ENCODE measurements at places on chromosomes 6 and 20.
A peak's percentile ranks its signal among the peaks of the same experiment; 100 is the strongest.

DNA sequence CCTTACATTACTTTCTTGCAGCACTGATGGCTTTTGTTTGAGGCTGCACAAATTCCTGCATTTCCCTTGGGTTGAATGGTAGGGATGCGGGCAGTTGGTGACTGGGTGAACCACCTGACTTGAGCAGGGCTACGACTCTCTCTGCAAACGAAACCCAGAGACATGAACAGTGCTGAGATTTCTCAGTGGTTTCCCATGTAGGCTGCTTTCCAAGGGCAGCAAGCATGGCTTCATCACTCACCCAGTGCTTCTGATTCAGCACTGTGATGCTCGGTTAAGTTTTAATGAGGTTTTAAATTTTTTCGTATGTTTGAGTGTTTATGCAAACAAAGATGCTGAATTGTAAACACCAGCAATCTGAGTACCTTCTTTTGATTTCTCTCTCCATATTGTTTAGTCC lies 127.2 kb downstream of the MTHFD1L start:
- no peak for DNase-seq

GRCh38 chr6:28446818-28447511 lies 3.7 kb upstream of the ZSCAN23 start:
- no peak for DNase-seq

DNA sequence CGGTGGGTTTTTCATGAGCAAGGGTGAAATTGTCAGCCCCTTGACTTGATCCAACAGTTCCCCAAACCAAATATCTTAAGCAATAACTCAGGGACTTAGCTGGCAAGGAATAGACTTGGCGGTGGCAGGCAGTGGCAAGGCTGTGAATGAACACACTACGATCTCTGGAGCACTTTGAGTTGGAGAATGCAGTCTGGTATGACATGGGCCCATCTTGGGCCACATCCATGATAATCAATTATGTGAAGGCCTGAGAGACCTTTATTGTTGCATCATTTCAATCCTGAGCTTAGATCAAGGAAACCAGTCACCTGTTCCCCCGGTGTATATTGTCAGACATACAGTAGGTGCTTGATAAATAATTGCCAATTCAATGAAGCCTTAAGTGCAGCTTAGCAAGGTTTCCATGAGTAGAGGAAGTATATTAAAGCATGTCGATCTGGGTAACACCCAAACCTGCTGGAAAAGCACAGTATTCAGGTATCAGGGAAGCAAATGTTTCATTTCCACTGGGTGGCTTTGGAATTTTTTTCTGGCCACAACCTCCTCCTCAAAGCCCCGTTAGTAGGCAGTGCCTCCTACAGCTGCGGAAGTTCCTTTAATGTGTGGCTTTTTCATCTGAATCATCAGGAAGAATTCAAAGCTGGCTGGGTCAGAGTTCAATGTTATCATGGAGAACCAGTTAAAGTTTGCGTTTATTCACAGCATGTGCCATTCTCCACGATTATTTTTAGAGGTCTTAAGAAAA lies 10.2 kb downstream of the CASS4 start:
- no peak for DNase-seq

DNA sequence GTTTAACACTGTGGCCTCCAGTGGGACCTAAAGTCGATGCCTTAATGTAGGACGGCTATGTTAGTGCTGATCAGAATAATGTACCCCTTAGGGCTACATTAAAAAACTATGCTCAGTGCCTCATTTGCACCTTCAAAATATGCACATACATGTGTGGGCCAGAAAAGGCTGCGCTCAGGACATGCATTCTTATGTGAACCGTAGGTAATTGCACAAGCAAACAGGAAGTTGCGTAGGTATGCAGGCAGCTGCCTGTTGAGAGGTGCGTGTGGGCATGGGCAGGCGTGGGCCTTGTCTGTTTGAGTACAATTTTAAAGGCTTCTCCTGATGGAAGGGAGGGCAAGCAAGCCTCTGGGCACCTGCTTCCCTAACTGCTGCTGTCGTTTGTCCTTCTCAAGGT lies 116.2 kb upstream of the JAG1 start:
- DNase-seq: no peak

- no peak for DNase-seq
Measured at GRCh38 chr20:62159839-62160238, 16.3 kb downstream of the SS18L1 start.

- DNase-seq: no peak
Measured at GRCh38 chr20:13344671-13345070, 123.6 kb downstream of the ISM1 start.

DNA sequence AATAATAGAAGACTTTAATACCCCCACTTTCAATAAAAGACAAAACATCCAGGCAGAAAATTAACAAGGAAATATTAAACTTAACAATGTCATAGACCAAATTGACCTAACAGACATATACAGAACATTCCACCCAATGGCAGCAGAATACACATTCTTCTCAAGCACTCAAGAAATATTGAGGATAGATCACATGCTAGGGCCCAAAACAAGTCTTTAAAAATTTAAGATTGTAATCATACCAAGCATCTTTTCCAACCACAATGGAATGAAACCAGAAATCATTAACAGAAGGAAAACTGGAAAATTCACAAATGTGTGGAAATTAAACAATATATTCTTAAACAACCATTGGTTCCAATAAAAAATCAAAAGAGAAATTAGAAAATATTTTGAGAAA lies 161.0 kb downstream of the COL12A1 start:
- DNase-seq: no peak

DNA sequence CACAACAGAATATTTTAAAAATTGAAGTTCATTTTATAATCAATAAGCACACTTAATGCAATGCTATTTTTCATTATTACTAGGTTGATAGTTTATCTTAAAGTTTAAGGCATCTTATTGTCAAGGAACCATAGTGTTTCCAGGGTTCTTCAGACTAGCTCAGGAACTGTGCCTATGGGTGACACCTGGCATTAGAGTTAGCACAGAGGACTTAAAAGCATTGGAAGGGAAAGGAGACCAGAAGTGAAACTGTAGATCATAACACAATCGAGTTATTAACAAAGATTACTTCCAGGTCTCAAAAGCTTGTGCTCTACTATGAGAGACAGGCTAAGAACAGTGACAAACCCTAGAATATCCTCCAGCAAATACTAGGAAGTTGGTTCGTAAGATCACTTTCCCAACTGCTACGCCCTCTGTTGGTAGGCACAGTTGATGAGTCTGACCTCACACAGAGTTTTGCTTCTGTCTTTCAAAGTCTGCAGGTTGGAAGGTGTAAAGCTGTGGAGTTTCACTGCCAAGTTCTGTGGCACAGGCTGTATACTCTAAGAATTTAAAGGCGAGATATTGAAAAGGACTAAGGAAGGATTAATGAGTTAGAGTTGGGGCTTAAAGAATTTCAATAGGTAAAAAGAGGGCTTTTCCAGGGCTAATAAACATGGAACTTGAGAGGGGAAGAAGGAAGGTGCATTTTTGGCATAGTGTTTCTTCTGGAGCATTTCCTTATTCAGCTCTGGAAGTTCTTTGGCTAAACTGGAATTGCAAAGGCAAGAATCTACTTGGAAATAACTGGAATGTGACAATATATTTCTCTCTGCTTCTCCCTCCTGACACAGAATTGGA lies 531.3 kb upstream of the JAG1 start:
- DNase-seq: peak; percentile 2

DNA sequence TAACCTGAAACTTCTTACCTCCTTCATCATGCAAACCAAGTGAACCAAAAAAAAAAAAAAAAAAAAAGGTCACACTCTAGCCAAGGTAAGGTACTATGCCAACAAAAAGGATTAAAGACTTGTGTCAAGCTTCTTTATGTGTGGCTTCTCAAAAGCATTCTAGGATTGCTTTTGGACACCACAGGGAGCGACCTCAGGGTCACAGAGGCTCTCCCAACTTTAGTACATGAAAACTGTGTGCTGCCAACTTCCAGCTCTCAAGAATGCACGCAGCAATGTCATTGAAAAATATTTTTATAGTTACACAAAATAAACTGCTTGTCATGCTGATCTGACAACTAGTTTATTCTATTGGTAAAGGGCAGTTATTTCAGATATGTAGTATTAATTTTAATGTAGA lies 243.8 kb downstream of the PLCB1 start:
- DNase-seq: no peak

DNA sequence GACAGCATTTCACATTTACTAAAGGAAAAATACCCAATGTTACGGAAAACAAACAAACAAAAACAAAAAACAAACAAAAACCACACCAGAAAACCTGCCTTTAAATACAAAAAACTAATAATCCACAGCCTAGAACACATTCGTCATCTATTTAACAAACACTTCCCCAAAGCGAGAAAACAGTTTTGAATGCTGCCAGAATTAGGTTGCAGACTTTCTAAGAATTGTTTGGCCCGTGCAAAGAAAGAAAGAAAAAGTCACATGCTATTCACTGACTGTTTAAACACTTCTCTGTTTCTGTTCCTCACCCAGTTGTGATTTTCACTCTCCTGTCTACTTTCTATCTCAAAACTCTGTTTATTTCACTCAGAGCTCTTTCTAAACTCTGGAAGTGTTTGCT lies 52.5 kb downstream of the BCAS1 start:
- no peak for DNase-seq

DNA sequence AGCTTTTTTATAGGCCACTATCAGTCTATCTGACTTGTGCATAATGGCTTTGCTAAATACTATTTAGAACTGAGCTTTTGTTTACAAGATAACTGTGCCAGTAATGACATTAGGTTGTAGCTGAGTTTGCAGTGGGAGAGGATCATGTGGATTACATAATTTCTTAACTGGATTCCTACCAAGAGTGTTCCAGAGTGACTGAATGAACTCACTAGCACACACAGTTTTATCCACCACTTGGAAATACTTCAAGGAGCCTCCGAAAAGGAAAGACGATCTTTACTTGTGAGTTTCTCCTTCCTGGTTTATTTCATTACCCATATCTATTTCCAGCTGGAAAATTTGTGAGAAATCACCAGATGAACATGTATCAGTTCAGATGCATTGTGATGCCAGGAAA lies 10.9 kb upstream of the SYNE1 start:
- DNase-seq: no peak

DNA sequence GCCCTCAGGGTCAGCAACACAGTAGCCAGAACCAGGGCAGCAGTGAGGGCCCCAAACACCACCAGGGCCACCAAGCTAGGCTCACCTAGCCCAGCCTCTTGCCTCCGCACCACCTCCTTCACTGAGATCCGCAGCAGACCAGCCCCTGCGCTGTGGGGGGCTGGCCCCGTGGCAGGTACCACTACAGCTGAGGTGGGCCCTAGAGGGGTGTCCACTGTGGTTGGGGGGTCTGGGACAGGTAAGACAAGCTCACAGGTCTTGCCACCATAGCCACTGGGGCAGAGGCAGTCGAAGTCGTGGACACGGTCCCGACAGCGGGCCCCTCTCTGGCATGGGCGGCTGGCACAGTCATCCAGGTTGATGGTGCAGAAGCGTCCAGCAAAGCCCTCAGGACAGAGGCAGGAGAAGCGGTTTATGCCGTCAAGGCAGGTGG lies 4.6 kb downstream of the DLK2 start:
- DNase-seq: no peak

- DNase-seq: no peak
Measured at GRCh38 chr6:21608601-21609000, 15.1 kb downstream of the SOX4 start.

- DNase-seq: no peak
Measured at GRCh38 chr20:38073307-38074071, 39.9 kb downstream of the RPRD1B start.

DNA sequence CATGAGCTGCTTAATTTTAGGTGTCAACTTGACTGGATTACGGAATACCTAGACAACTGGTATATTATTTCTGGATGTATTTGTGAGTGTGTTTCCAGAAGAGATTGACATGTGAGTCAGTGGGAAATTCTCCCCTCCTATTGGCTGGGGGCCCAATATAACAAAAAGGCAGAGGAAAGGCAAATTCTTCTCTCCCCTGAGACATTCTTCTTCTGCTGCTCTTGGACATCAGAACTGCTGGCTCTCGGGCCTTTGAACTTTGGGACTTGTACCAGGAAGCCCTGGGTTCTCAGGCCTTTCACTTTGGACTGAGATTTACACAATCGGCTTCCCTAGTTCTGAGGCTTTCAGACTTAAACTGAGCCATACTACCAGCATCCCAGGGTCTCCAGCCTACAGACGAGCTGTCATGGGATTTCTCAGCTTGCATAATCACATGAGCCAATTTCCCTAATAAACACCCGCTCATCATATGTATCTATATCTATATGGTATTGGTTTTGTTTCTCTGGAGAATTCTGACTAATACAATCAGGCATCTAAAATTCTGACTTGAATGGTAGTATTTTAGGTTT lies 7.6 kb upstream of the BTN3A3 start:
- DNase-seq: no peak

GRCh38 chr20:47781632-47782031 lies 3.6 kb downstream of the SULF2 start:
- no peak for DNase-seq

DNA sequence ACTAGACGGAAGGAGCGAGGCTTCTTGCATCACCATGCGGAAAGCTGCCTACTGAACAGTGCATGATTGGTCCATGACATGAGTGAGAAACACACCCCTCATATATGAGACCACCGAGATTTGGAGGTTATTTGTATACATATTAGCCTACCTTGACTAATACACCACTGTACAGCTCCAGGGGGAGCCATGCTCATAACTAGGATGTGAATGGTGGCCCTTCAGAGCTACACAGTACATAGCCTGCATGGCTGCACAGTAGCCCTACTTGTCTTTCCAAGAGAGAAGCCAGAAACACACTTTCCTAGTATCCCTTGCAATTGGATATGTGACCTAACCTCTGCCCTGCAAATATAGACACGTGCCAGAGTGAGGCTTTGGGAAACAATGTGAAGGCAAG lies 21.8 kb upstream of the MCUR1 start:
- DNase-seq: no peak

DNA sequence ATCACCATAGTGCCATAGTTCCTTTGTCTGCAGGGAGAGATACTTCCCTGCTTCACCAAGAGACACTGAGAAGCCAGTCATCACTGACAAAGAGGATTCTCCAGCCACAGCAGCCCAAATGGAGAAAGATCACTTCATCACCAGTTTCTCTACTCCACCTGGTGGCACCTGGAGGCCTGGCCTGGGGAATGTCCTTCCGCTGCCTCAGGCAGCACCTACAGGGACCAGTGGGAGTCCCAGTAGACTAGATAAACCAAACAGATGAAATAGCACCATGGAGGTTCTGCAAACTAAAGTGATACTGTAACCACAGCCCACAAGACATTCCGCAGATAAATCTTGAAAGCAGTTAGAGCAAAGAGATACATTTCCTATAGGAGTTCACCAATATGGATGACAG lies 266.5 kb downstream of the C6orf118 start:
- no peak for DNase-seq
